ENCODE measurements at places on chromosomes 1 and 21.

- DNase-seq: peak; percentile 84
Observed at GRCh38 chr1:151372058-151372934, at the start of gene SELENBP1. SELENBP1 (minus strand) TSS chr1:151372705; CDS start chr1:151372641, 64 bp downstream.

DNA sequence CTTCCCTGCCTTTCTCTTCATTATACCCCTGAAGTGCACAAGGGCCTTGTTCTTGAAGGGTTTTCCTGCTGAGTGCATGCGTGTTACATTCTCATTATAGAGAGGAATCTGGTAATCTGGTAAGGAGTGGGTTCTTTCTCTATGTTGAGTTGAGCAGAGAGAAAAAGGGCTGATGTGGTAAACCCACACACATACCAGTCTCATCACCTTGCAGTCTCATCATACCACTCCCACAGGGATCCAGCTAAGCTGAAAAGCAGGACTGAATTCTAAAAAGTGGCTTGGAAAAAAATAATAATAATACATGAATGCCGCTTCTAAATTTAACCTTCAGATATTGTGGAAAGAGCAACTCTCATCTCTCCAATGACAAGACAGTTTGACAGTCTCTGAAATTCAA, 10.5 kb upstream of the HTR1D start:
- DNase-seq: no peak

DNA sequence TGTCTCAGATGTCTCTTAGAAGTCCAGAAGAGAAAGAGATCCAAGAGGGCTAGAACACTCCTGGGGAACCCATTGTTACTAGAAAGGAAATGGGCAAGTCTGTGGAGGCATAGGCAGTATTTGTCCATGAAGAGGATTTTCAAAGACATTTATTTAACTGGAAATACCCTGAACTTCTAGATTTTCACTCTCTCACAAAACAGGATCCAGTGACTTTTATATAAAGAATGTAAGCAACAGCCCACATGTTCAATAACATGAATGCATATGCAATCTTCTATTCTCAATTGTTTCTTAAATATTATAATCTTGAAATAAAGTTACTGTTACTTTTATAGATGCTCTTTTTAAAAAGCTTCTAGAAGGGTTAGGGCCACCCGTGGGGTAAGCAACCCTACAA, 53.4 kb downstream of the TBX15 start:
- DNase-seq: no peak

- DNase-seq: no peak
Observed at GRCh38 chr1:156100205-156100995, 14.1 kb upstream of the LMNA start.

DNA sequence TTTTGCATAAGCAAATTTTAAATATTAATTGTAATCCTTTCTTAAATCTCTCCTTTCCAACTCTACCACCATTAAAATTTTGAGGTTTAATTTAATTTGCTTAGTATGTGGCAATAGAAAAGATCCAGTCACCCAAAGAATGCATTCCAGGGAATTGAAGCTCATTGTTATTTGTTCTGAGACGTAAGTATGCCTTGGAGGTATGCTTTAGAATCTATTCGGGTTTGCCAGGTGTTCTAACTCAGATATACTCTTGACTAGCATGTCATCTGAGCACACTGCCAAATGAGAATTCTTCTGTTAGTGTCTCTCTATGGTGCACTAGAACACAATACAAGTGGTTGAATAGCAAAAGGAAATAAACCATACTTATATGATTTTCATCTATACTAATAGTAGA, 813.6 kb upstream of the ADGRL2 start:
- no peak for DNase-seq

- no peak for DNase-seq
Observed at GRCh38 chr1:182299728-182300616, 91.6 kb downstream of the GLUL start.

GRCh38 chr1:184483101-184483683, 96.4 kb downstream of the C1orf21 start:
- DNase-seq: no peak

GRCh38 chr1:50735443-50735842, 224.6 kb downstream of the FAF1 start:
- DNase-seq: peak; percentile 18

- no peak for DNase-seq
Observed at GRCh38 chr21:45630066-45630694, 13.3 kb upstream of the PCBP3 start.

DNA sequence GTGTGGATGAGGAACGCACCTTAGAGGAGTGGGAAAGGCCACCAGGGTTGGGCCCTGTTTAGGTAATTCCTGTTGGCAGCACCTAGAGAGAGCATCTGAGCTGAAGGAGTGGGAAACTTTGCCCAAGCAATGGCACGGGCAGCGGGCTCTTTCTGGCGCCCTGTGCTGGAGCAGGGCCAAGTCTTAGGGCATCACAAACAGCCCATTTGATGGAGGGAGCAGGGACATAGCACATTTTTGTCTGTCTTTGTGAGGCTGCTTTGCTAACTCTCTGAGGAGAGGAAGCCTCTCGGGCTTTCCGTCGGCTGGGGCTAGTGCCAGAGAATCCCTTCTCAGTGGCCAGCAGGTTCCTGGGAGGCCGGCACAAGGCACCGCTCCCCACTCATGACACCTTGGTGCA, 22.5 kb upstream of the CNTN2 start:
- DNase-seq: no peak

- DNase-seq: no peak
Observed at GRCh38 chr1:243819438-243819839, 30.6 kb downstream of the AKT3 start.

DNA sequence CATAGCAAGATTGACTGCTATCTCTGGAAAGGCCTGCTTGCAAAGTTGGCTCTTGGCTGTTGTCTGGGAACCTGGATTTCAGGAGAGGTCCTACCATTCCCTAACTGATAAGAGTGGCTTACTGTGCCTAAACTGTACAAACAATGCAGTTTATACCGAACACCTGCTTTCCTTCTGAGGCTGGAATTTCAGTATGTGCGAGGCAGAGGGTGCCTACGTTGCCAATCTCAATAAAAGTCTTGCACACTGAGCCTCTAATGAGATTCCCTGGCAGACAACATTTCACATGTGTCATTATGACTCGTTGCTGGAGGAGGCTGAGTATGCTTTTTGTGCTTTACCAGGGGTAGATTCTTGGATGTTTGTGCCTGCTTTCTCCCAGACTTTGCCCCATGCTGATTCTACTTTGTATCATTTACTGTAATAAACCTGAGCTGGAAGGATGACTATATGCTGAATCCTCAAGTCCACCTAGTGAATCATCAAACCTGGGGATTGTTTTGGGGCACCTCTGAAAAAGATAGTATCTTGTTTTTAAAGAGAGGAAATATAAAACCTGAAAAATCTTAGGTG, 58.9 kb upstream of the GNG4 start:
- peak; percentile 41 for DNase-seq

DNA sequence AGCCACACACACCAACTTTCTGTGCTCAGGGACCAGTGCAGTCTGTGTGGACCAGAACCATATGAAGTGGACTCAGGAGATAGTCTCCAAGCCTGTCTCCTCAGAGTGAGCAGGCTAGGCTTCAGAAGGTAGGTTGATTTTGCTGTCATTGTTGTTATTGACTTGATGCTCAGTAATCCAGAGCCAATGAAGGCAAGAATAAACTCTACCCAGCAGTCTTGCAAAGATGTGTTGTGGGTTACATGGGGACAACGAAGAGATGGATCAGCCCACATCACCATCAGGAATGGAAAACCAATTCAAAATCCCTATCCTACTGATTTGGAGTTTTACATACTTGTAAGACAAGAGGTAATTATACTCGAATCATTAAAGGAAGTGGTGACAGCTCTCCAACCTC, 37.4 kb downstream of the PHC2 start:
- DNase-seq: no peak

GRCh38 chr1:25702101-25702775, 85.6 kb downstream of the MAN1C1 start:
- DNase-seq: no peak

DNA sequence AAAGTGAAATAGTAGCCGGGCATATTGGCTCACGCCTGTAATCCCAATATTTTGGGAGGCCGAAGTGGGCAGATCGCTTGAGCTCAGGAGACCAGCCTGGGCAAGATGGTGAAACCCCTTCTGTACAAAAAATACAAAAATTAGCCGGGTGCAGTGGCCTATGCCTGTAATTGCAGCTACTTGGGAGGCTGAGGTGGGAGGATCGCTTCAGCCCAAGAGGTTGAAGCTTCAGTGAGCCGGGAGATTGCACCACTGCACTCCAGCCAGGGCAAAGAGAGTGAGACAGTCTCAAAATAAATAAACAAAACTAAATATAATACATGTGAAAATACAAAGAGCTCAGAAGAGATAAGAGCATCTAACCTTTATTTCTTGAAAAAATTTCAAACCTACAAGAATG, 2.3 kb upstream of the MSTO1 start:
- no peak for DNase-seq

DNA sequence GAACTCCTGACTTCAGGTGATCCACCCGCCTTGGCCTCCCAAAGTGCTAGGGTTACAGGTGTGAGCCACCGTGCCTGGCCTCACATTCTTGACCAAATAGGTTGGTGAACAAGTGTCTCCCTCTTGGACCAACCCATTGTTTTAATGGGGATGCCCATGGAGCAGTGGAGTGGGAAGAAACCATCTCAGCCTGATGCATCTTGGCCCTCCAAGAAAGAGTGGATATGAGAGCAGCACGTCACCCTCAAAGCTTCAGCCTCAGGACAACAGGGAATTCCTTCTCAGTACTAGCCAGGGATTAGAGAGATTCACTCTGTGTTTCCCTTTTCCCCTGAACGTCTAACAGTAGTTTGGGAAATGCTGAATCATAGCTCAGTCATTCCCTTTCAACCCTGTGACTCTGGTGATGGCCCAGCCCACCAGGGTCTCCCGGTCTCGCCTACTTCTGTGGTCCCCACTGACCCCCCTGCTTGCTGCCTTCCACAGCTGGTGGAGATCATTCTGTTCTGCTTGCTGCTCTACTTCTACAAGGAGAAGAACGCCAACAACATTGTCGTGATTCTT, 37.4 kb downstream of the NIPAL3 start:
- no peak for DNase-seq

- DNase-seq: no peak
Observed at GRCh38 chr1:17637055-17637454, 97.6 kb downstream of the ARHGEF10L start.

DNA sequence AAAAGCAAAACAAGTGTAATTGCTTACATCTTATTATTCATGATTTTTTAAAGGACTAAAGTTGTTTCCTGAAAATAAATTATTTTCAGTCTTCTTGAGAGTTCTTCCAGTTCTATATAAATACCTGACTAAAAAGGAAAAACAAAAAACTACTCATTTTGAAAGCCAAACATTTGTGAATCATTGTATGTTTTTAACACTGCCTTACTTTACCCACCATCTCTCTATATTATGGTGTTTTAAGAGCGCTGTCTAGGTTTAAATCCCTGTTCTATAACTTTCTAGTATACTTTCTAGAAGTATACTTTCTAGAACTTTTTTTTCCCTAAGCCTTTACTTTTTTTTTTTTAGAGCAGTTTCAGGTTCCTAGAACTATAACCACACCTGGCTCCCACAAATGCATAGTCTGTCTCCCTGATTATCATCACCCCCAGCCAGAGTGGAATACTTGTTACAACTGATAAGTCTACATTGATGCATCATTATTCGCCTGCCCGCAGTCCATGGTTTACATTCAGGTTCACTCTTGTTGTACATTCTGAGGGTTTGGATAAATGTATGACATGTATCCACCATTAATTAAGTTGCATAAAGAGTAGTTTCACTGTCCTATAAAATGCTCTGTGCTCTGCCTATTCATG, 9.8 kb downstream of the RSBN1 start:
- DNase-seq: no peak

- DNase-seq: no peak
Observed at GRCh38 chr1:3125078-3125477, 56.1 kb downstream of the PRDM16 start.

GRCh38 chr1:75937034-75937433, 4.8 kb upstream of the ASB17 start:
- DNase-seq: peak; percentile 9

DNA sequence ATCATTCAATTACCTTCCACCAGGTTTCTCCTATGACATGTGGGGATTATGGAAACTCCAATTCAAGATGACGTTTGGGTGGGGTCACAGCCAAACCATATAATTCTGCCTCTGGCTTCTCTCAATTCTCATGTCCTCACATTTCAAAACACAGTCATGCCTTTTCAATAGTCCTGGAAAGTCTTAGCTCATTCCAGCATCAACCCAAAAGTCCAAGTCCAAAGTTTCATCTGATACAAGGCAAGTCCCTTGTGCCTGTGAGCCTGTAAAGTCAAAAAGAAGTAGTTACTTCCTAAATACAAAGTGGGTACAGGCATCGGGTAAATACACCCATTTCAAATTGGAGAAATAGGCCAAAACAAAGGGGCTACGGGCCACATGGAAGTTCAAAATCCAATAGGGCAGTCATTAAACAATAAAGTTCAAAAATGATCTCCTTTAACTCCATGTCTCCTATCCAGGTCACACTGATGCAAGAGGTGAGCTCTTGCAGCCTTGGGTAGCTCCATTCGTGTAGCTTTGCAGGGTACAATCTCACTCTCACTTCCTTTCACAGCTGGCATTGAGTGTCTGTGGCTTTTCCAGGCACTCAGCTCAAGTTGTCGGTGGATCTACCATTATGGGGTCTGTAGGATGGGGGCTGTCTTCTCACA, 112.9 kb downstream of the FCRL5 start:
- no peak for DNase-seq

GRCh38 chr21:35840197-35840799, 220.0 kb downstream of the SETD4 start:
- peak; percentile 79 for DNase-seq

GRCh38 chr1:26618561-26618960, 77.3 kb upstream of the ARID1A start:
- no peak for DNase-seq

DNA sequence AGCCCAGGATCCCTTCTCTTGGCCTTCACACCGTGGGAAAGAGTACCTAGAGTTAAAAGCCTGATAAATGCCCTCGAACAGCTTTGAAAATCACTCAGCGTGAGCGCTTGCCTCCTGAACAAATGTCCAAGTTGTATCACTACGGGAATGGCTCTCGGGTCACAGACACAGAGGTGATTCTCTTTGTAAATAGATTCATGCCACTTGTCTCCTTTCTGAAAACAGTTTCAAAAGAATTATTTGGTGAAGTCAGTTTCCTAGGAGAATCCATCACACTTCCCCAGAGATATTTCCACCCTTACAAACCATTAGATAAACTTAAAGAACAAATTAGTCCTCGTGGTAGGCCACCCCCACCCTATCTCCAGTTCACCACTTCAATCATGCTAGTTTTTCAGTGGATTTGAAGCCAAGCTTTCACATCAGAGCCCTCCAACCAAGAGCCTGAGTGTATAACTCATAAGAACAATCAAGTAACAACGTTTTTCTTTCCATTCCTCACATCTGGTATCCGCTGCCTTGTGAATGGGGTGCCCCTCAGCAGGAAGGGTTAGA, 132.9 kb downstream of the SLC30A10 start:
- no peak for DNase-seq

Data from stromal cell of bone marrow (primary cell).